ENCODE measurements at places on chromosomes 6 and 20.

- DNase-seq = no peak
Measured at GRCh38 chr6:44697327-44697726, 309.8 kb downstream of the CDC5L start.

DNA sequence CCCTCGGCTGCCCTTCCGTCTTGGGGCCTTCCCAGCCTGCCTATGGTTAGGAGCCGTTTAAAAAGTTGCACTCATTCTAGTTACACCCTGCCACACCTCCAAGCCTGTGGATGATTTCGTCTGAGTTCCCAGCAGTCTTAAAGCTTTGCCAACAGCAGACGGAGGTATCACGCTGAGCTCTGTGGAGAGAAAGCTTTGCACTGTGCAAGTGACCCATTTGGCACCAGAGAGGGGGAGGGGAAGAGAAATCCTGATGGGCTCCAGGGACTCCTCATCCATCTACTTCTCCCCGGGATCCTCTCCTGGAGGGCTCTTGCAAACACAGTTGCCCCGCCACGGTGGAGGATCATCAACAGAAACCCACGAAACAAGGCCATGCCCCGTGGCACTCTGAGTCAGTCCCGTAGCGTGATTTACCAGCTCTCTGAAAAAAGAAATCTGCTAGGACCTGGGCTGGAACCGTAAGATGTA lies 98.8 kb upstream of the CITED2 start:
- no peak for DNase-seq

DNA sequence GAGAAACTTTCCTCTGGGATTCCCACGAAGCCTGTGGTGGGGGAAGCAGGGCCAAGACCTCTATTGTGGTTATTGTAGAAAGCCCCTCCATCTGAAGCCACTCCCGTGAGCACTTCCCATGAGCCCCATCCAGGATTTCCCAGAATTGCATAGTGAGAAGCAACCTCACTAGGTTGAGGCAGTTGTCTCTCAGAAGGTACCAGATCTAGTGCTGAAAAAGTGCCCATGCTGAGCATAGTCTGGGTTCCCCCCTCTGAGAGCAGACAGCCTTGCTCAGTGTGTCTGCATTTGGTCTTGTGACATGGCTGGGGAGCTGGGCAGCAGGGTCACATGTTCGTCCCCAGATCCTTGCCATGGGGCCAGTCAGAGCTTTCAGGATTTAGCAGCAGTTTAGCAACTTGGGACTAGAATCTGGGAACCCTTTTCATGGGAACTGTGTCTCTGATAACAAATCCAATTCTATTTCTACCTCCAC lies 38.6 kb downstream of the SLC9A8 start:
- DNase-seq = no peak

DNA sequence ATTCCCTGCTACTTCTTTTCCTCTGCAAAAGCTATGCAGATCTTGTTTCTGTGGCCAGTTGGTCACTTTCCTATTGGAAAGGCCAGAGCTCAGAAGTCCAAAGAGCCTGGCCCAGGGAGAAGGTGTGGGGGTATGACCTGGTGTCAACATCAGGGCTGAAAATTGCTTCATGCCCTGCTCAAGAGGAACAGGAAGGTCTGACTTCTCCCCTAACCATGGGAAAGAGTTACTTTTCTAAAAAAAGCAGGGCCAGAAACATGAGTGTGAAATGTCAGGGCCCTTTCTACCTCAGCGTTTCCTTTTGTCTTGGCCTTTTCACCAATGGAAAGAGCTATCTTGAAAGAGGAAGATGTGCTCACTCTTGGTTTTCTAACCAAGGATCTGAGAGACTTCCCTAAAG lies 117.4 kb downstream of the MAFB start:
- no peak for DNase-seq

GRCh38 chr20:61948586-61949362 lies 116.9 kb downstream of the TAF4 start:
- no peak for DNase-seq

DNA sequence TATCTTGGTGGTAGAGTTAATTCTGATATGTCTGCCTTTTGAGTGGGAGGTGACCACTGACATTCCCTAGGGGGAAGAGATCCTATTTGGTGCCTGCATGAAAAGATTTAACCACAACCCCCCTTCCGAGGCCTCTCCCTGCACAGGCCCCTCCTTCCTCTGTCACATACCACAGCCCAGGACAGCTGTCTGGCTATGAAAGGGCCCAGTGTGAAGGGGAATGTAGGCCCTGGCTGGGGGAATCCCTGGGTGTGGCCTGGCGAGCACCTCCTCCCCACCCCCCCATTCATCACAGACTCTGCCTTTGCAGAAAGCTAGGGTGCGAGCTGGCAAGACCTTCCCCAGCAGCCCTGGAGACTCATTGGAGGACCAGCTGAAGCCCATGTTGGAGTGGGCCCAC lies 27.4 kb upstream of the MAPRE1 start:
- DNase-seq = no peak

DNA sequence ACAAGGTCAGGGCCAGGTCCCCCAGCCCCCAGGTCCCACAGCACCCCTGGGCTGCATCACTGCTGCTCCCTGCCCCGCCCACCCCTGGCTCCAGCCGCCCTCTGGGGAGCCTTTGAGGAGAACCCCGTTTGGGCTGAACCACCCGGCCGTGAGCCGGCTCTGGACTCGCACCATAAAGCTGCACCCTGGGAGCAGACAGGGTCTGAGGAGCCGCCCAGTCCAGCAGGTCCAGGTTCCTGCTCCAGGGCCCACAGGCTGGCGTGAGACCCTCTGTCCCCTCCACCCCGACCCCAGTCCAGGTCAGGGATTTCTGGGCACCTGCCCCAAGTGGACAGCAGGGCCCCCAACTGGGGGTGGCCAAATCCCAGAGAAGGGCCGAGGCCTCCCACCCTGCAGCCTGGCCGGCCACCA lies 8.3 kb downstream of the CHRNA4 start:
- no peak for DNase-seq
